GDM1 (cell line): ENCODE measurements at places on chromosomes 13 and 19.

DNA sequence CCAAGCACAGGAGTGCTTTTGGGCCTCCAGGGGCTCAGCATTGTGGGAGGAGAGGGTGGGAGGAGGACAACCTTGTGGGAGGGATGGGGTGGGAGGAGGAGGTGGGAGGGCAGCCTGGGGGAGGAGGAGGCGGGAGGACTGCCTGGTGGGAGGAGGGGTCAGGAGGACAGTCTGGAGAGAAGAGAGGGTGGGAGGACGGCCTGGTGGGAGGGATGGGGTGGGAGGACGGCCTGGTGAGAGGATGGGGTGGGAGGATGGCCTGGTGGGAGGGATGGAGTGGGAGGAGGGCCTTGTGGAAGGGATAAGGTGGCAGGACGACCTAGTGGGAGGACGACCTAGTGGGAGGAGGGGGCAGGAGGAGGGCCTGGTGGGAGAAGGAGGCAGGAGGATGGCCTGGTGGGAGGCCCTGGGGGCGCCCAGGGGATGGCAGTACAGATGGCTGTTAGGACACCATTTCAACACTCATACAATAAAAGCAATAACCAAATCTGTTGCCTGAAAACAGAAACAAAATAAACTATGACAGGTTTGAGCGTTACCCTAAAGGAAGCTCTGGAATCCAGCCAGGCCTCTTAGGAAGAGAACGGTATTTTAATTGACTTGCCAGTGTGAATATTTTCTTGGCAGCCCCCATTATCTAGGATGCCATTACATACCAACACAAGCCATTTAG, 63.7 kb downstream of the CRYL1 start:
- DNase-seq = no peak

DNA sequence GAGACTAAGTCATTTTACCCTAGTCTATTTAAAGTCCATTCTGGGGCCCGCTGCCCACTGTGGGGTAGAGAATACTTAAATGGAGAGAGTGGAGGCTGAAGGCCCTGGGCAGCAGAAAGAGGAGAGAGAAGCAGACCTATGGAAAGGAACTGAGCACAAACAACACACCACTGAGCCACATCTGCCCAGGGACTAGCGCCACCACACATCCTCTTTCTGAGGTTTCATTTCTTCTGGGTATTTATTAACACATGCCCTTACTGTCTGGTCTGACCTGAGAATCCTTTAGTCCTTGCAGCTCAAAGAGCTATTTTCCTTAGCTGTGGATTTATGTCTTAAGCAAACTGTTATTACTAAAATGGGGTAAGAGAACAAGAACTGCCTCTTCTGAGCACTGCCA, 154.0 kb downstream of the NALCN start:
- no peak for DNase-seq

- no peak for DNase-seq
Observed at GRCh38 chr19:35040826-35041547, 534 bp upstream of the HPN start.

- no peak for DNase-seq
Observed at GRCh38 chr13:112007191-112007590, 59.8 kb upstream of the SOX1 start.

GRCh38 chr19:5360003-5360780, 19.6 kb upstream of the PTPRS start:
- DNase-seq = no peak

GRCh38 chr19:15161028-15161984, 39.5 kb downstream of the NOTCH3 start:
- DNase-seq = no peak

DNA sequence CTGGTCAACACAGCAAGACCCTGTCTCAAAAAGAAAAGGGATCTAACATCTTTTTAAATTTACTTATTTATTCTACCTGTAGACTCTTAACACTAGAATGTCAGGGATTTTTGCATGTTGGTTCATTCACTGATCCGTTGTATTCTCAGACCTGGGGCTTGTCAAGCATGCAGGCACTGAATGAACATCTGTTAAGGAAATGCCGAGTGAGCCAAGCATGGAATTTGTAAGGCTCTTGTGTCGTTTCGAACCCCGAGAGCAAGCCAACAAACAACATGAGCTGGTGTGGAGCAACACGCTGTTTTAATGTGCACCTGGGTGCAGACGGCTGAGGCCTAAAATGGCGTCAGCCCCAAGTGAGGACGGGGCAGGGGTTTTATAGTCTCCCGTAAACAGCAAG, 10.0 kb upstream of the OR1M1 start:
- DNase-seq = no peak

DNA sequence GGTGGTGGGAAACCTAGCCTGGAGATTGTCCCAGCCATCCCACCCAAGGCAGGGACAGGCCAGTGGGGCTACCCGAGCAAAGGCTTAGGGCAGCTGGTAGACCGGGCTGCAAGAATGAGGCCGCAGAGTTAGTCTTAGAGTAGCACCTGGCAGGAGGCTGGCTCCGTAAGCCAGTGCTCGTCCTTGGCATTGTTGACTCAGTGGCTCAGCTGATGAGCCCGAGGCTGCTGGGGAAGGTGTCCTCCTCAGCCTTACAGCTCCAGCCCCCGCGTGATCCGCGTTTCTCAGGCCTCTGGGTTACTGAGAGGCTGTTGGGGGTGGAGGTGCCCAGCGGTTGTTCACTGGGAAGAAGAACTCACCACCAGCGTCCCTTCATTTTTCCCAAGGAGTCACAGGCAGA, 24.7 kb downstream of the PPP1R37 start:
- no peak for DNase-seq

- DNase-seq = no peak
Observed at GRCh38 chr19:43901395-43902390, 33.4 kb downstream of the ZNF45 start.

GRCh38 chr13:42181381-42181953, 90.5 kb upstream of the AKAP11 start:
- no peak for DNase-seq
